ENCODE measurements at places on chromosomes 16 and 17.
A peak's percentile ranks its signal among the peaks of the same experiment; 100 is the strongest.

DNA sequence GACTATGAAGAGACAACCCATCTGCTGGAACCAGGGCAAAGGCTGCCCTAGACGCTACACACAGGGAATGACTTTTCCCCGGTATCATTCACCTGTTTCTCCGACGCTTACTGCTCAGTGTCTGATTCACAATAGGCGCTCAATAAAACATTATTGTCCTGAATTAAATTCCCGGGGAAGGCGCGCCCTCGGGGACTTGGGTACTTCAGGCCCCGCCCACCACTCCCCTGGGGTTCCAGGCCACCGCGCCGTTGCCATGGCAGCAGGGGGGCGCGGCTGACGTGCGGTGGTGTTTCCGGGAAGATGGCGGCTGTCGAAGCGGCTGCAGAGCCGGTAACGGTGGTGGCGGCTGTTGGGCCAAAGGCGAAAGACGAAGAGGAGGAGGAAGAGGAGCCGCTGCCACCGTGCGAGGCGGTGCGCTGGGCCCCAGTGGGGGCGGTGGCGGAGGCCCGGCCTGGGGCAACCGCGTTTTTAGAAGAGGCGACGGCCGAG, at the start of gene RUNDC1:
Gene RUNDC1 (plus strand): TSS at position 292 of the 492 bp plus-strand sequence. CDS start 12 bp downstream, at position 304.
- DNase-seq: peak; percentile 90

DNA sequence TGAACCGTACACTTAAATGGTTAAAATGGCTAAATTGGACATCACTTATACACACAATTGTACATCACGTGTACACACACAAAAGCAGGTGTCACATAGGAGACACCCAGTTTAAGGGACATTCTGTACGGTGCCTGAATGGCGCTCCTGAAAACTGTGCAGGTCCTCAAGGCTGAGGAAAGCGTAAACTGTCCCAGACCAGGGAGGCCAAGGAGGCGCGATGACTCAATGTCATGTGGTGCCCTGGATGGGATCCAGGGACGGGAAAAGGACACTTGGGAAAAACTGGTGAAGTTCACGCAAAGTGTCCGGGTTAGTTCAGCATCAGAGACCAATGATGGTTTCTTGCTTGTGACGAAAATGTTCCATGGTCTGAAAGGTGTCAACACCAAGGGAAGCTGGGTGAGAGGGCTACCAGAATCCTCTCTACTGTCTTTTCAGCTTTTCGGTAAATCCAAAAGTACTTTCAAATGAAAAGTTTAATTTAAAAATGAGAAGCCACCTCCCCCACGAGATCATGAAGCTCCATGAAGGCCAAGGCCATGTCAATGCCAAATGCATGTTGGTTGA, 112.2 kb downstream of the CMIP start:
- no peak for DNase-seq

DNA sequence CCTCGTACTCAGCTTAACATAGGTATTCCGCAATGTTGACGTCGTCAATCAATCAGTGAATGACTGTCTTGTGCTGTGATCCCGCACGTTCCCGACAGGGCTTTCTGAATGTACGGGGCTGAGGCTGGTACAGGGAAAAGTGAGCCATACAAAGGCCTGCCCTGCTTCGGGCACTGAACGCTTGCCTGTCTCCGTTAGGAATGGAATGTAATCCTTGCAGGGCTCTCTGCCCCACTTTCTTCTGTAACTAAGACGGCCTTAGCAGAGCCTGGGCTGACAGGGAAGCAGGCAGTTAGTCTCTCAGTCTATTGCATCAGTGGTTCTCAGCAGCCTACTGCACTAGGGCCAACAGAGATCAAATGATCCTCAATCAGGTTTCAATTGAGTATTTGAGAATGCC, 16.2 kb upstream of the MYH3 start:
- DNase-seq: no peak

DNA sequence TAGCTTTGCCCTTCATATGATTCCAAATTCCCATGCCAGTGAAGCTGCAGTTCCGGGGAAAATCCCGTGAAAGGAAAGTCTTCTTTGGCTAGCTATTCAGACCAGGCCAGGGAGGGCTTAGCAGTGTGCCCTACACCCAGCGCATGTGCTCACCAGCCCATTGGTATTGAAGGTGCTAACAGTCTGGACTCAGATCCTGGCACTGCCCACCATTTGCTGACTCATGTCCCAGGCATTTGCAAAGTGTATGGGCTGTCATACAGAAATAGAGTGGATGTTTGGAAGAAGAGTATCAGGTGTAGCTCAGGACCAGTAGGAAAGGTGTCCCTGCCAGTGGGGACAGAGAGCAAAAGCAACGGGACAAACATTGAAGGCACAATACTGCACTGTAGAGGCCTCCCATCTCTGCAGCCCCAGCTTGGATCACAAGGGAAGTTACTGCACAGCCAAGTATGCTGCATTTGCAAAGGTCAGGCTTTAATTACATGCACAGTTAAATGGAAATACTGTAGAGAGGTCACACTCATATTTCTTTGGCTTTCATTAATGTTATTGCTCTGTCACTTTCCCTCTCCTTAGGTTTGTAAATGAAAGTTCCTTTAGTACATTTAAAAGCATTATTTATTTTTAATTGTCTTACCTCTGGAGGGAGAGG, 220.0 kb downstream of the IRX3 start:
- DNase-seq: no peak

- peak; percentile 54 for DNase-seq
These were observed 7.5 kb upstream of the RASD1 start for GRCh38 chr17:17503566-17504130.

- DNase-seq: no peak
These were observed 6.3 kb upstream of the CBX4 start for GRCh38 chr17:79845601-79845949.

DNA sequence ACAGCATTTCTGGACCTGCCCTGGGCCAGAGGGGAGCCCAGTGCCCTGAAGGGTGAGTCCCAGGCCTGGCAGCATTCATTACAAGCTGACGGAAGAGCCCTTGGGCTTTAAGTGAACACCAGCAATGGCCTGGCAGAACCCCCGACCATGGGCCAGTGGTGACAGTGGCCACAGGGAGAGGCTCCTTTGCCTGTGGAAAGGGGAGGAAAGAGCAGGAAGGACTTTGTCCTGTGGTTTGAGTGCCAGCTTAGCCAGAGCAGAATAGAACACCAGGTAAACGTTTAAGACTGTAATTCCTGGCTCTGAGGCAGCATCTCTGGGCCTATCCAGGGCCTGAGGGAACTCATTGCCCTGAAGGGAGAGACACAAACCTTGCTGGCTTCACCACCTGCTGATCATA, 34.3 kb upstream of the ATP2C2 start:
- no peak for DNase-seq

DNA sequence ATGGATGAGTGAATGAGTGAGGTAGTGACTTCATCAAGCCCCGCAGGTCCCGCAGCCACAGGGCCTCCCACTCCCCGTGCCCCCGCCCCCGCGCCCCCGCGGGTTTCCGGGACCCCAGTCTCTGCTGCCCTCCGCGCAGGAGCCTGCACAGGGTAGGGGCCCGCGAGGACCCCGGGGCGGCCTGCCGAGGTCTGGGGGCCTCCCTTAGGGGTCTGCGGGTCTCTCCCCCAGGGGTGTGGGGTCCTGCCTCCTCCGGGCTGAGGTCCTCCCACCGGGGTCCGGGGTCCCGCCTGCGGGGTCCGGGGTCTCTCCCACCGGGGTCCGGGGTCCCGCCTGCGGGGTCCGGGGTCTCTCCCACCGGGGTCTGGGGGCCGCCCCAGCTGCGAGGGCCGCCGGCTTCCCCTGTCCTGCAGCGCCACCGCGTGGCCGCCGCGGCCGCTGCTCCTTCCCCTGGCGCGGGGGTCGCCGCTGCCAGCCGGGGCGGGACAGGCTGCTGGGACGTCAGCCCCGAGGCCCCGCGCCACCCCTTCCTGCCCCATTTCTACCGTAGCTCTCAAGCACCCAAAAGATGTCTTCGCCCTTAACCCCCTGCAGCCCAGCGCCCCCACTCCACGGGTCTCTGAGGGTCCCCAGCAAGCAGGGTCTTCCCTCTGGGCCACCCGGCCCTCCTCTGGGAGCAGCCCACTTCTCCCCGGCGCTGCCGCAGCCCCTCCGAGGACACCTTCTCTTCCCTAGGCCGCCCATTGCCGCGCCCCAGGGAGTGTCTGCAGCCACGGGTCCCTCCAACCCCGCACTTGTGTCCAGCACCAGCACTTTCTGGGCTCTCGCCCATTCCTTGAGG, 10.4 kb upstream of the CHMP6 start:
- no peak for DNase-seq

GRCh38 chr17:39244016-39244599, 18.4 kb upstream of the STAC2 start:
- no peak for DNase-seq

- DNase-seq: no peak
These were observed 23.8 kb downstream of the SPHK1 start for GRCh38 chr17:76408037-76408849.

DNA sequence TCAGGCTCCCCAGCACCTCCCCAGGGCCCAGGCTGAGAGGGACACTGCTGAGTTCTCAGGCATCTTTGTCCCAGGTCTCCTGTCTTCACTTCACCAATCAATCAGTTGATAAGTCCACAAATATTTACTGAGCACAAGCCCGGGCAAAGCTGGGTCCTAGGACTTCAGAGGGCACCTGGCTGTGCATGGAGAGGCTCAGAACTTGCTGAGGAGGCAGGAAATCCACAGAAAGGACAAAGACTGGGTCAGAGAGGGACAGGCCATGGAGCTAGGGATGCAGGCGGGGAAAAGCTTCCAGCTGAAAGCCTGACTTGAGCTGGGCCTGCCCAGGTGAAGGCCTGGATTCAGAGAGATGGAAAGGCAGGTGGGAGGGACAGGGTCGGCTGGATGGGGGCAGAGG, 33.2 kb upstream of the C1QL1 start:
- no peak for DNase-seq

DNA sequence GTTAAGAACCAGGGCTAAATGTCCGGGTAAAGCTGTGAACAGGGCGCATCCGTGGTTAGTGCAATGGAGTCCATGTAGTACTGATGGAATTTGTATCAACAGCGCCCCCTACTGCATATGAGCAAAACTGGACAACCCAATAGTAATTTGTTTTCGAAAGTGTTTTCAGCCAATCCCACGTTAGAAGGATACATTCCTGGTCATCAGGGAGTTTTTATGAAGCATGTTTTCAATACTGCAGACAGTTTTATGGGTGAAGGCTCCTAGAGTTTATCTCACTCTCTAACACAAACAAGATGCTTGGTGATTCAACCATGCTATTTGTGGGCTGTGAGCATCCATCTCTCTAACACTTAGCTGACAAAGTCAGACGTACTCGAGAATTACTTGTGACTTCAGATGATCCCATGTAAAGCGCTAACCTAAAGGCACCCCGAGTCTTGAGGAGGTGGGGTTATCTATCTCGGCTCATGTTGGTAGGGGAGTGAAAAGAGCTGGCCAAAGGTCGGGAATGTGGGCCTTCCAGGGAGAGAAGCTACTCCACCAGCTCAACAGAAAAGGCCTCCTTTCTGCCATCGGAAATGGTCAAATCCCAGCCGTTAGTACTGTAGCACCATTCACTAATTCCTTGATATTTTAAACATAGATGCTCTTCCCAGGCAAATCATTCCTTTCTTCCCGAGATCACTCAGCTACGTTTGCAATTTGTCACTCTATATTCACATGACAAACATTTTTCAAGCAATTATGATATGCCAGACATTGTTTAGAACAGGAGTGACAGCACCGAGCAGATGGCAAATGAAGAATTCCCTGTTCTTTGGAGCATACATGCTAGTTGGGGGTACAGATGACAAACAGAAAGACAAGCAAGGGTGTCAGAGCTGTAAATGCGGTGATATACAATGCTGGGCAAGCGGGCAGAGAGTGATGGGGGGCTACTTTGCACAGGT, 46.9 kb upstream of the HNF1B start:
- no peak for DNase-seq

GRCh38 chr16:24525970-24526559, 13.3 kb upstream of the RBBP6 start:
- DNase-seq: no peak

DNA sequence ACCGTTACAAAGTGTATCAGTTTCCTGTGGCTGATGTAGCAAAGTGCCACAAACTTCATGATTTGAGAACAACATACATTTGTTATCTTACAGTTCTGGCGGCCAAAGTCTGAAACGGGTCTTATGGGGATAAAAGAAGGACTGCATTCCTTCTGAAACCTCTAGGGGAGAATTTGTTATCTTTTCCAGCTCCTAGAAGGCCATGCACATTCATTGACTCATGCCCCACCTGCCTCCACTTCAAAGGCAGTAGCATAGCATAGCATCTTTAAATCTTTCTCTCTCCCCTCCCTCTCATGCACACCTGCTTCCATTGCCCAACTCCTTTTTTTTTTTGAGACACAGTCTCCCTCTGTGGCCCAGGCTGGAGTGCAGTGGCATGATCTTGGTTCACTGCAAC, 190.7 kb upstream of the DYNLRB2 start:
- DNase-seq: no peak

DNA sequence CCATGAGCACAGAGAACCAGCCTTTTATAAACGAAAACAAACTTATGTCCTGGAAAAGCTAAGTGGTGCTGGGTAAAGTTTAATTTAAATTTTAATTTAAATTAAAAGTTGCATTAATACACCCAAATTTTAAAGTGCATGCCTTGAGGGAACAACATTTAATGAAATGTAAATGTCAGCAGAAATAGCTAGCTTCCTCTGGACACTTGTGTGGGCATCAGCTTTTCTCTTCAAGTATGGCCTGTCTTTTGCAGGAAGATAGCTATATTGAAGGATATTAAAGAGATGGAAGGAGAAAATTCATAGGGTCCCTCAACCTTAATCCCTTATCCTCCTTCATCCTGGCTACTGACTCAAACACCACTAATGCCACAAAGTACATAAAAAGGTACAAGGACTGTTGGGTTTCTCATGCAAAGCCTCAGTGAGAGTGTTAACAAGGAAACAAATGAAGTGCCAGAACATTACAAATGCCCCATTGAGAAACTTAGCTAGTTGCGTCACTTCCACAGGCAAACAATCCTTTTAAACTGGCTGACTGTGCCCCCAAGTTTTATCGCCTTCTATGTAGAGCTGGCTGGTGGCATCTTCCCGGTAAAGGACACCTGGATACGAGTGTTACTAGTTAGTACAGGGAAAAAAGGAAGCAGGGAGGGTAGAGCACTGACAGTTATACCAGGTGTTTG, 14.1 kb downstream of the PHF12 start:
- peak; percentile 90 for DNase-seq

GRCh38 chr17:31512104-31512740, 120.7 kb downstream of the RAB11FIP4 start:
- DNase-seq: no peak
